ENCODE measurements at places on chromosomes 2 and 18. TPM values are rescaled to one million over a fixed set of nuclear protein-coding genes. Genes with fewer than 3 reads are reported as not detected.

- H3K27ac ChIP-seq = no peak overlapping the region
- no peak overlapping the region for H3K4me3 ChIP-seq
- no peak for DNase-seq
- H3K36me3 ChIP-seq = no peaks in the 10 kb centered on the region
- no peaks in the 10 kb centered on the region for H3K4me1 ChIP-seq
- H3K27me3 ChIP-seq = peaks cover 93% of the 10 kb centered on the region
Observed at GRCh38 chr18:10440884-10441283, 13.6 kb upstream of the APCDD1 start.

DNA sequence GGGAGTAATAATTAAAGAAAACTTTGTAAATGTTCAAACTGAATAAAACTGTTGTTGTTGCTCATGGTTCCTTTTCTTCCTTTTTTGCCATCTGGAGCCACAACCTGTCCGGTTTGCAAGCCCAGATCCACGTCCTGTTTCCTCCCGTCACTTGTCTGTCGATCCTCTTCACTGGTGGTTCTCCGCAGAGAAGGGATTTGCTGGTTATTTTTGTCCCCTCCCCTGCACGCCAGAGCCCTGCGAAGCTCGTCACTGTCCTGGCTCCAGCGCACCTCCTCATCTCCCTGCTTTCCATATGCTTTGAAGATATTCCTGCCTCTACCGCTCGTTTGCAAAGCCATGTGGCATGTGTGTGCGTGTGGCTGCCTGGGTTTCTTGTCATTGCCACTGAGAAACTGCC is 461.4 kb downstream of the RNF144A start:
- no peak overlapping the region for H3K4me3 ChIP-seq
- no peak for DNase-seq
- H3K36me3 ChIP-seq = no peaks in the 10 kb centered on the region
- H3K4me1 ChIP-seq = peaks cover 10% of the 10 kb centered on the region
- H3K27ac ChIP-seq = no peak overlapping the region

GRCh38 chr18:6254456-6254855 is 160.3 kb downstream of the L3MBTL4 start:
- H3K27ac ChIP-seq = no peak overlapping the region
- H3K4me3 ChIP-seq = no peak overlapping the region
- no peaks in the 10 kb centered on the region for H3K4me1 ChIP-seq
- no peaks in the 10 kb centered on the region for H3K36me3 ChIP-seq
- no peak for DNase-seq
- H3K27me3 ChIP-seq = no peaks in the 10 kb centered on the region

UGT1A8 gene
- 0.46 TPM for total RNA-seq
